Mesendoderm (in vitro differentiated cells): ENCODE measurements at places on chromosomes 7 and 10.

DNA sequence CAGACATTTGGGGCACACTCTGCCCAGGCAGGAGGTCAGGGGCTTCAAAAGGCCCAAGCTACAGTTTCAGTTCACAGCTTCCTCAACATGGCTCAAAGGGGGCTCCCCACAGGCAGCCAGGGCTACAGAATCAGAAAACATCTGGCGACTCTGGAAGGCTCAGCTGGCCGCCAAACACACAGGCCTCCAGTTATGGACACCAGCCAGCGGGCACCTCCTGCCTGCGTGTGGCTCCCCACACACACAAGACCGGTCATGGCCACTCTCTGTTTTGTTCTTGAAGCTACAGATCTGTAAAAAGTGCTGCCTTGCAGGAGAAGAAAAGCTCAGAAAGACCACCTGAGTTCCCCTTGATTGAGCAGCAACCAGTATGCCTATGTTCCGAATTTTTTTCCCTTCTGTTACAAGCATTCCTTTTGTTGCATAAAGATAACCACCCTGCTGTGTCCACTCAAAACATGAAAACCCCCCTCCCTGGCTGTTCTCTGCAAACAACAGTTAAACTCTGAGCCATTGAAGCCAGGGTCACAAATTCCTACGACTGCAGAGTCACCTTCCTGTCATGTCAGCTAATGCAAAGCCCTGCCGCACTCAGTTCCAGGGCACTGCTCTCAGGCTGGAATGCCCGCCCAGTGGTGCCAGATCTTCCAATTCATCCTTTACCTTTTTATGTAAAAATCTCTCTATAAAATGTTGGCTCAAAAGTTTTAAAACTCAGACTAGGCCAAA lies 33.6 kb downstream of the VSTM4 start:
- H3K36me3 ChIP-seq = no peaks in the 10 kb centered on the region
- H3K4me1 ChIP-seq = no peaks in the 10 kb centered on the region
- no peak overlapping the region for H3K27ac ChIP-seq
- no peak overlapping the region for H3K4me3 ChIP-seq

DNA sequence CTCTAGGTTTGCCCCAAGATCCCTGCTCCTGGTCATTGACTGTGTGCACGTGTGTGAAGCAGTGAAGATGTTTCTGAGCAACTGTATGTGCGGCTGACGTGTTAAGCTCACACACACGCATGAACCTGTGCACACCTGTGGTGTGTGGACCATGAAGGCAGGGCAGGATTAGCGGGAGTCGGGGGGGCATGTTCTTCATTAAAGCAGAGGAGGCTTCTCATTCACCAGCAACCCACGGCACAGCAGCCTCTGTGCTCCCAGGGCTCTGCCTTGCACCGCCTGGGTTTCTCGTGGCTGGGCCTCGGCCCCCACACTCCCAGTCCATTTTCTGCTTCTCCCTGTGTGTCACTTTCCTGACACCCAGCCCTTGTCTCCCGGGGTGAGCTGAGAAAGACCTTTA lies 824 bp upstream of the TACR2 start:
- H3K27ac ChIP-seq = no peak overlapping the region
- no peaks in the 10 kb centered on the region for H3K36me3 ChIP-seq
- DNase-seq = no peak
- no peaks in the 10 kb centered on the region for H3K4me1 ChIP-seq

DNA sequence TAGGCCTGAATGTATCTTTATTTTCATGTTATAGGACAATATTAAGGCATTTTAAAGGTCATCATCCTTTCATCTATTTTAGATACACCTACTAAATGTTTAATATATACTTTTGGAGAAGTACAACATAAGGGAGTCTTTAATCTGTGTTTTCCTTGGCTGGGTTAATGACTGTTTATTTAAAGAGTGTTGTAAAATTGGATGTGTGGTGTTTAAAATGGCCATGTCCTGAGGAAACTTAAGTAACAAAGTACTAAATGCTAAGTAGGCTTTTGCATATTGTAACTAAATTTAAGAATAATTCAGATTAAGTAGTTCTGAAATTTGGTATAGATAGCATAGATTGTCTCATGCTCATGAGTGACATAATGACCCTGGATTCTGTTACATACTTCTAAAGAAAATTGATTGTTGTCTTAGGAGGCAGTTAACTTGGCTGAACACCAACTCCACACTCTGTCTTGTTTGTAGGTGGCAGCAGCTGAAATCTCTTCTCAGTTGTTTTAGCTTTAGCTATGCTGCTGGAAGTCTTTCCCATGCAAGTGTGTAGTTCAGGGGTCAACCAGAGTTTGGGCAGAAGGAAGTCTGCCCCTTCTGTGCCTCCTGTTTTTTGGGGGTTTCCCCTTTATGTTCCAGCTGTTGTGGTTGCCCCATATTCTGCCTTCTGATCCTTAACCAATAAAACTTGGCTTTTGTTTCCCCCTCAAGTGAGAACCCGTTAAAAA lies 29.2 kb downstream of the DLD start:
- H3K36me3 ChIP-seq = peaks cover 1% of the 10 kb centered on the region
- no peak for DNase-seq
- H3K27ac ChIP-seq = no peak overlapping the region
- H3K27me3 ChIP-seq = no peaks in the 10 kb centered on the region

- H3K27me3 ChIP-seq = no peaks in the 10 kb centered on the region
- DNase-seq = no peak
- H3K27ac ChIP-seq = no peak overlapping the region
- H3K36me3 ChIP-seq = no peaks in the 10 kb centered on the region
- no peaks in the 10 kb centered on the region for H3K4me1 ChIP-seq
These were observed 112.2 kb downstream of the CLEC2L start for GRCh38 chr7:139635526-139636302.

DNA sequence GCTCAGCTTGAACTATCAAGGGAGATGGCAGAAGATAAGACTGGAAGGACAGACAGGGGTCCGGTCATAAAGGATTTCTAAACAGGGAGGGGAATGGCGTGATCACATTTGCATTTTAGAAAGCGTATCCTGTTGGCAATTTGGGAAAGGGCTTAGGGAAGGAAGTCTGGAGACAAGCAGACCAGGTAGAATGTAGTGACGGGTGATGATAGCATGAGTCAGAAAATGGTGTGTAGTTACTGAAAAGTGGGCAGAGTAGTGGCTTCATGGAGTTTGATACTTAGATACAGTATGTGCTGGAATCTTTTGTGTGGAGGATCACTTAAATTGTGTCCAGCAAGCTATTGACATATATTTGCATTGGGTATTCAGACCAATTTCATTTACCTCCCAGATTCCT lies 61.2 kb downstream of the LRGUK start:
- H3K4me3 ChIP-seq = no peak overlapping the region
- no peak overlapping the region for H3K27ac ChIP-seq
- DNase-seq = no peak
- no peaks in the 10 kb centered on the region for H3K27me3 ChIP-seq
- no peaks in the 10 kb centered on the region for H3K36me3 ChIP-seq
